Hematopoietic multipotent progenitor cell (in vitro differentiated cells): ENCODE measurements at places on chromosomes 2 and 18. TPM values are rescaled to one million over a fixed set of nuclear protein-coding genes. Genes with fewer than 3 reads are reported as not detected.

DNA sequence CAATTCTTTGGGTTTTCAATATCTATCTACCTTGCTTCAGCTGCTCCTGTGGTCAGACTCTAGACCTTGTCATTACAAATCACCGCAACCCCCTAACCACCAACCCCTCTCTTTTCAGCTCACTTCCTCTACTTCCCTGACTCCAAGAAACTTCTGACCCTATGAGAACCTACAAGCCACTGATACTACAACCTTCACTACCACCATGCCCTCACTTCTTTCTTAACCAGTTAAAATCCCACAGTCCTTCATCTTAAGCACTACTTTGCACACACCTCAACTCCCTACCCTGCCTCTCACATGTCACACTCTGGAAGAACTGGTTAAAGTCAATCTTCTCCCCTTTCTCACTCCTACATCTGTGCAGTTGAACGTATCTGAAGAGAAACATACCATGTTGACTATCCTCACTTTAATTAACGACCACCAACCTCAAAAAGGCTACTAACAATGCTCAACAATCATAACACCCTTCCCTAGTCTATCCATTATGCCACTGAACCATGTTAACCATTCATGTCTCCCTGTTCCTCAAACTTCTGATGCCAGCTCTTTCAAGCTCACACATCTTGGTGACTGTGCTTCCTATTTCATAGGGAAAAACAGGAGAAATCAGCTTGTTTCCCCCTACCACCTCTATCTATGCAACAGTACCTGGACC is 12.6 kb downstream of the EIF2AK3 start:
- DNase-seq = no peak

- peak; percentile 51 for DNase-seq
These were observed 87.9 kb downstream of the ICOS start for GRCh38 chr2:204024503-204024902.

GRCh38 chr18:48778344-48779011 is 172.3 kb downstream of the SMAD7 start:
- no peak for DNase-seq

GRCh38 chr2:1973636-1974035 is 229.3 kb upstream of the PXDN start:
- DNase-seq = no peak

GRCh38 chr18:3153107-3153704 is 66.6 kb downstream of the MYOM1 start:
- DNase-seq = no peak

DNA sequence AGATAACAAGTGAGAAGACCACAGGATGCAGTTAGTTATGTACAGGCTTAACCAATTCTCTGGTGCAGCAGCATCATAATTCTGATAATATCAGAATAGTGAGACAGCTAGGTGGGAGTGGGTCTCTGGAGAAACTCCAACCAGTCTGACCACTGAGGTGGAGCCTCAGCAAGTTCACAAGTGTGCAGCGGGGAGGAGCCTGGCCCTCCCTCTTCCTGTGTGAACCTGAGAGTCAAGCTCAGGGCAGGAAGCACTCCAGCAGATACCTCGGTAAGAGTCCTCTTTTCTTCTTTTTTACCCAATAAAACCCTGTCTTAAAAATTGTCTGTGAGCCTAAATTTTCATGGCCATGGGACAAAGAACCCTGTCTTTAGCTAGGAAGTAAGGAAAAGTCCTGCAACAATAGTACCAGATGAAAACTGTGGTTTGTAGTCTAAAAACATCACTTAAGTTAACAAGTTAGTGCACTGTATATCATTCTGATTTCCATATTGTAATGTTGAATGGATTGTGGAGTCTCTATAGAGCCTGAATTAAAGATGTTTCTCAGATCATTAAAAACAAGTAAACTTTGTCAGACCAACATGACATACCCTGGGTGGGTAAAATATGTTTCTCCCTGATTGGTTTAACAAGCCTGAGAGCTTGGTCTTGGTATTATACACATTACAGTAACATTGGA is 370.8 kb downstream of the TMEM182 start:
- DNase-seq = no peak

DNA sequence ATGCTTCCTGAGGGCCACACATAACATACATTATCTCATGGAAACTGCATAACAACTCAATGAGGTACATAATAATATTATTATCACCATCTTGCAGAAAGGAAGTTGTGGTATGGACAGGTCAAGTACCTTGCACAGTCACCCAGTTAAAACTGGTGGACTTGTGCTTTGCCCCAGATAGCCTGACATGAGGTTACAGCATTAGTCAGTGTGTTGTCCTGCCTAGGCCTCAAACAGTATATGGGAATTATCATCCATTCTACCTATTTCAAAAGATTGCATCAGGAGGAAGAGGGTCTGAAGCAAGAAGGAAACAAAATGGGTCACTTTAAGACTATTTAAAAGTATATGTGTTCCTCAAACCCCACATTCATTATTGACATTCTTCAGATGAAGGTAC is 5.4 kb upstream of the ANTXR1 start:
- DNase-seq = no peak

- no peak for DNase-seq
These were observed 107.0 kb upstream of the SLC35G4 start for GRCh38 chr18:11502368-11502767.

DNA sequence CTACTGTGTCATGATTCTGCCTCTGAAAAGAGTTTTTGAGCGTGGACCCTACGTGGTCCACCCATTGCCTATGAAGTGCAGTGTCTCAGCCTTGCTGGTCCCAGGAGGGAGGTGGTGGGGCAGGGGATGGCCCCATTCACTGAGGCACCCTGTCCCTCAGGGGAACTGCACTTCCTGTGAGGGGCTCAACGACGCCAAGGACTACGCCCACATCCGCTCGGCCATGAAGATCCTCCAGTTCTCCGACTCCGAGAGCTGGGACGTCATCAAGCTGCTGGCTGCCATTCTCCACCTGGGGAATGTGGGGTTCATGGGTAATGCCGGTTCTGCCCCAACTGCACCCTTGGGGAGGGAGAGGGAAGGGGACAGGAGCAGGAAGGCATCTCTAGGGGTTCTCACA is 42.5 kb downstream of the MYO7B start:
- DNase-seq = no peak

LRPPRC gene
- 24.8 TPM for total RNA-seq

PARD3B gene
- 2.7 TPM for total RNA-seq

PSTPIP2 gene
- total RNA-seq = 18.3 TPM

RBM43 gene
- total RNA-seq = 5.7 TPM

ALLC gene
- total RNA-seq = not detected

GTF3C2 gene
- total RNA-seq = 43.4 TPM
